ENCODE measurements at places on chromosomes 5 and 9.

GRCh38 chr9:112005939-112006338 lies 109.3 kb downstream of the UGCG start:
- no peak for DNase-seq

GRCh38 chr9:20884985-20885593 lies 146.4 kb downstream of the HACD4 start:
- peak; percentile 78 for DNase-seq

GRCh38 chr9:5062631-5063030 lies 77.6 kb downstream of the JAK2 start:
- no peak for DNase-seq

GRCh38 chr5:43065387-43065947 lies 25.3 kb upstream of the ANXA2R start:
- no peak for DNase-seq

DNA sequence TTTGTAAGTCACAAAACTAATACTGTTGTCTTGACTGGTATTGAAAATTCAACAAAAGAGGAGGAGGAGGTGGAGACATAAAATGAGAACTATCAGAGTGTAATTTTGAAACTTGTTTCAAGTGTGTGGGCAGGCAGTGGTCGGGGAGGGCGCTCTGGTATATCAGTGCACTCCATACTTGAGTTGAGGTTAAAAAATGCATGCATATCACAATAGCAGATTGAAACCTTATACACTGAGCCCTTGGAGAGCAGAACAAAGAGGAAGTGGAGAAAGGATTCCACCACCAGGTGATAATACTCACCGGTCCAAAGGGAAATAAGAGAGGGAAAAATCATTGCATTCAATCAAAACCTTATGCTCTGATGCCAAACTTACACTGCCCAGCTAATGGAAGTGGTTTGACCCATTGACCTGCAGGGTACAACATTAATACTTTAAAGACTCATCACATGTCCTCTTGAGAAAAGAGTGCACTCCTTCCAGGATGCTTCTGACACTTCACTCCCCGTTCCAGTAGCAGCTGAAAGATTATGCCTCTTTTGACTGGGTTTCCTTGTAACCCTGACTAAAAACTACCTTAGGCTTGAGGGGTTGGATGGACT lies 79.5 kb upstream of the FAM169A start:
- peak; percentile 51 for DNase-seq

- no peak for DNase-seq
Observed at GRCh38 chr5:168781941-168782571, 202.9 kb upstream of the PANK3 start.

DNA sequence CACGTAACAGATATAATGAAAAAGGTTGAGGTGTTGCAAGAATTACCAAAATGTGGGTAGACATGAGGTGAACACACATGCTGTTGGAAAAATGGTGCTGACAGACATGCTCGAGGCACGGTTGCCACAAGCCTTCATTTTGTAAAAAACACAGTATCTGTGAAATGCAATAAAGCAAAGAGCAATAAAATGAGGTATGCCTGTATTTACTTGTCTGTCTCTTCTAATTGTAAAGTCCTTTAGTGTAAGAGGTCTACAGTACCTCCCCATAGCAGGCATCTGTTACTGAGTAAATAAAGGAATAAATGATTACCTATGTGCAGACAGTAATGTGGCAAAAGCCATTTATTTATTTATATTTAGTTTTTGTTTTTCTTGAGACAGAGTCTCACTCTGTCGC lies 3.0 kb upstream of the CAST start:
- no peak for DNase-seq

DNA sequence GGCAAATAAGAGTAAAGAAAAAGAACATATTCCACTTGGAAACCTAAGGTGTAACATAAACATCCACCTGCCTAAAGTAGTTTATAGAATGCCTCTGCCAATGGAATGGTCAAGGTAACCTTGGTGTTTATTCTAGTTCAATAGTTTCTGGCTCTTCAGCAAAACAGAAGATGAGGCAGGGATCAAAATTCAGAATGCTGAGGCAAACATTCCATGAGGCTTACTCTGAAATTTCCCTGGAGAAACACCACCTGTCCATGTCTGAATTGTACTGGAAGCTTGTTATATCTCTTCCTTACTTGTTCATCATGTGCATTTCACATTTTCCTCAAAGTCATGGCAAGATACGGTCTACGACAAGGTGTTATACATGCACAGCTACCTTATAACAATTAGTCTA lies 1862.4 kb upstream of the ACO1 start:
- no peak for DNase-seq

DNA sequence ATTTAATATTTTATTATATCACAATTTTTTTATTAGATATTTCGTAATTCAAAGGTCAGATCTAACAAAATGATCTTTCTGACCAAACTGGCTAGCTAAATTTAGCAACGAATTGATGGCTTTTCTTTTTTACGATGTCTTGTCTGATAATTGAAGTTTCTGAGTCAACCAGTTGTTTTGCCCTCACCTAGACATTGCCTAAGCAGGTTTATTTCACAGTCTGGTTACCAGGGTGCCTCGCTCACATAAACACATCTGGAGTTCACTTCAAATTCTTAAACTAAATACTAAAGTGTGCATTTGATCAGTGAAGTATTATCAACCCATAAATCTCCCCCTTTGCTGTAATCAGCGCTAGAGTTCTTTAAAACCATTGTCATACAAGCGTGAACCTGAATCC lies 448.3 kb downstream of the TLE4 start:
- no peak for DNase-seq

GRCh38 chr5:84480873-84481637 lies 96.4 kb upstream of the EDIL3 start:
- no peak for DNase-seq

DNA sequence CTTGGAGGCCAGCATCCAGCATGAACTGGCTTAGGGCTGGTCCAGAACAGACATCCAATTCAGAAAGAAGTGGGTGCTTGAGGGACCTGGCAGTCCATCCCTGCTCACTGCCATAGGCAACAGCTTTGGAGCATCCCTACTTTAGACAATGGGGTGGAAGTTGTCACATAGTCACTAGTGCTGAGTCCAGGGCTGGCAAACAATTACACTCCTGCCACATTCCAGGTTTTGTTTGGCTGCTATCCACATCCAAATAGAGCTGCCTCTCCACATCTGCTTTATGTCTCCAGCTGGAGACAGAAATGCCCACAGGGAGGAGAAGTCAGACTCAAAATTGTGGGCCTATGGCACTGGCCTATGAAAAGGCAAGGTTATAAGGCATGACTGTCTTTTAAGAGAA lies 7.0 kb downstream of the FSTL4 start:
- no peak for DNase-seq

- DNase-seq = no peak
Observed at GRCh38 chr5:73962801-73963425, 336.9 kb downstream of the ARHGEF28 start.

DNA sequence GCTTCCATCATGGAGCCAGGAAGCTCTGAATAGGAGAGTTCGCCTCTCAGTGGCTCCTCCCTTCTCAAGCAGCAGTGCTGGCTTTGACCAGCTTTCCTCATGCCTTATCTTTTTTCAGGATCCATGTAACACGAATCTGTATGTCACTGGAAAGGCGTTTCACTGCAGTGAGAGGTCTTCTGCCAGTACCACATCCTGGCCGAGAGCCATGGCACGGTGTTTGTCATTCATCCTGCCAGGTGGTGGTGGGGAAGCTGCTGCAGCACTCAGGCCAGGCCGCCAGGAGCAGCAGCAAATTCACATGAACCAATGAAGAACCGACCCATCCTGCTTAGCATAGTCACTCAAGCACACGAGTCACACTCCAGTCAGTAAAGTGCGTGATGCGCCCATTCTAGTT lies 179.0 kb downstream of the FANCC start:
- no peak for DNase-seq

GRCh38 chr5:74056107-74056788 lies 430.3 kb downstream of the ARHGEF28 start:
- DNase-seq = no peak

- DNase-seq = no peak
Observed at GRCh38 chr5:172881691-172882370, 47.8 kb downstream of the ERGIC1 start.

DNA sequence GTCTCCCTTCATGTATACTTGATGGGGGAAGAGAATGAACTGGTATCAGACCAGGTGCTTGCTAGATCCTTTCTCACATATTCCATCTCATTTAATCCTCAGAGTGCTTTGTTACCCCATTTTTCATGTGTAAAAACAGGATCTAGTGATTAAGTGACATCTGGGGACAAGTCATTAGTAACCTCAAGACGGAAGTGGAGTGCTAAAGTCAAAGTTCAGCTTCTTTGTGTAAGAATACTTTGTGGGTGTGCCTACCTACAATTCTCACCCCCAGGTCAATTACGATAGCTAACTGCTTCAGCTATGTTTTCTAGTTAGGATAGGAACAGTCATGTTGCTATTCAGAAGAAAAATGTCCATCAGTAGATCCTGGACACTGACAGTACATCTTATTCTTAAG lies 3.1 kb upstream of the FAM120AOS start:
- DNase-seq = no peak

DNA sequence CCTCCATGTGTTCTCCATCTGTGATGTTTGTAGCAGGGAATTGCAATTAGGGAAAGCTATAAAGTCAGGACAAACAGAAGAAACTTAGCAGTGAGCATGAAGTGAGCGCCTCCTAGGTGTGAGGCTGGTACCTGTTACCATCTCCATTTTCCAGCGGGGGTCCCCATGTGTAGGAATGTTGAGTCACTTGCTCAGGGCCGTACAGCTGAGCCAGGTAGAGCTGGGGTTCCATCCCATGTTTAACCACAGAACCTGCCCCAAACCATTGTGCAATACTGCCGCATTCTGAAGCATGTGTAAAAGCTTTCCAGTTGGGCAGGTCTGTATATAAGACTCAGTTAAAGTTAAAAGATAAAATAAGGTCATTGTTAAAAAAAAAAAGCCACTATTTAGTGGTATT lies 62.7 kb downstream of the NDFIP1 start:
- no peak for DNase-seq

DNA sequence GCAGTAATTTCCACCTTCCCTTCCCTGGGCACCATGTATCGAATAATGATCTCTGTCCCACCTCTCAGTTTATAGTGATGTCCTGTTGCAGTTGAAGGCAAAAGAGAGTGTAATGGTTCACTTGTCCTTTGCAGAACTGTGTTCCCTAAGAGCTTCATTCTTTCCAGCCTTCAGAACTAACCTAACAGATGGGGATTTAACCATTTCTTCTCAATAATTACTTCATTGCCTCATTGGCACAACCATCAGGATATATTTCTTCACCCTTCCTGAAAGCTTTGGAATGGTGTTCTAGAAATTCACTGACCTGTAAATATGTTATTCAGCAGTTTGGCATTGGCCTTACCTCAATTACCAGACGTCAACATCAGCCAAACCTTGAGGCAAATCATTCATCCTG lies 83.9 kb upstream of the PRRC1 start:
- DNase-seq = no peak

- DNase-seq = no peak
Observed at GRCh38 chr5:165119175-165119574, 1613.8 kb downstream of the MAT2B start.

- no peak for DNase-seq
Observed at GRCh38 chr5:110807169-110807568, 68.4 kb downstream of the SLC25A46 start.

DNA sequence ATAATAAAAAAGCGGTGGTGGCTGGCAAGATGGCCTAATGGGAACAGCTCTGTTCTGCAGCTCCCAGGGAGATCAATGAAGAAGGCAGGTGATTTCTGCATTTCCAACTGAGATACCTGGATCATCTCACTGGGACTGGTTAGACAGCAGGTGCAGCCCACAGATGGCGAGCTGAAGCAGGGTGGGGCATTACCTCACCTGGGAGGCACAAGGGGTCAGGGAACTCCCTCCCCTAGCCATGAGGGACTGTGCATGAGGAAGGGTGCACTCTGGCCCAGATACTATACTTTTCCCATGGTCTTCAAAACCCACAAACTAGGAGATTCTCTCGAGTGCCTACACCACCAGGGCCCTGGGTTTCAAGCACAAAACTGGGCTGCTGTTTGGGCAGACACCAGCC lies 45.6 kb upstream of the PTGER4 start:
- DNase-seq = no peak

DNA sequence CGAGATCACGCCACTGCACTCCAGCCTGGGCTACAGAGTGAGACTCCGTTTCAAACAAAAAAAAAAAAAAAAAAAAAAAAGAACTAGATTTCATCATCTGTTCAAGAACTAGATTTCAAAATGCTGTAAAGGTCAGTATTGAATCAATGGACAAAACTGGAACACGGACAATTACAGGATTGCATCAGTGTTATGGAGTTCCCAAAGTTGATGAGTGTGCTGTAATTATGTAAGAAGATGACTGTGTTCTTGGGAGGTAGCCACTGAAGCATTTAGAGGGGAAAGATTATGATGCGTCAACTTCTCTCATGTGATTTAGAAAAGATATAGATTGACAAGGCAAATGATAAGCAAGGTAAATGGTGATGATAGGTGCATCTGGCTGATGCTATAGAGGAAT lies 6.5 kb downstream of the FAM240B start:
- DNase-seq = no peak

- DNase-seq = no peak
Observed at GRCh38 chr9:126234681-126235335, 91.8 kb upstream of the MVB12B start.

GRCh38 chr5:140469259-140469658 lies 67.6 kb downstream of the ANKHD1 start:
- DNase-seq = no peak

DNA sequence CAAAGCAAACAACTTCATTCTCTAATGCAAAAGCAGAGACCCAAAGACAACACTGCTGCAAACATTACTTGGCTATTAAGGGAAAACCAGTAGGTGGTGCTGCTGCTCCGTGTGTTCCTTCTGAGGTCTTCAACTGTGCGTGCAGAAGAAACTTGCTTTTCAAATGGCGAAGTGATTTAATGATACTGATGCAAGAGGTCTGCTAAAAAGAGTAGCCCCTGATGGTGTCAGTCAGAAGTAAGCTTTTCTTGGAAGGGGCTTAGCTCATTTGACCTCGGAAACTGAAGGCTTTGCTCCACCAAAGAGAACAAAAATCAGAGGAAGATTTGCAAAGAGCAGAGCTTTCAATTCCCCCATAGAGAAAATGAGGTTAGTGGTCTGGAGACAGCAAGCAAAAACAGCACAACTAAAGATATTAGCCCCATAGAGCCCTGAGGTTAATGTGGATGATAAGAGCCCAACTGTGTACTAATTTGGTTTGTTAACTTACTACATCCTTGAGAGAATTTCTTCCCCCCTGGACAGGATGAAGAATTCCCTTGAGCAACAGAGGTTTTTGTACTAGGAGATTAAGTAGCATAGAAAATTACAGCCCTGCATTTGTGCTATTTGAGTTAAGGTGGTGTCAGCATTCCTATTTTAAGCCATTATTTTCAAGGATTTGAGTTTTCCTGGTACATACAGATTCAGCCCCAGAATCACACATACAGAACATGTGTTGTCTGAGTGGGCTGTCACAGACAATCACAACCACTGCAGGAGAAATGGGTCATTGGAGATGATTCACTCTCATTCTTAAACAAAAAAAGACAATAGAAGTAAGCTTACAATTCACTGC lies 153.2 kb upstream of the C9orf72 start:
- peak; percentile 75 for DNase-seq

- peak; percentile 55 for DNase-seq
Observed at GRCh38 chr5:159965031-159965837, 43.7 kb upstream of the TTC1 start.

Data from activated naive CD4-positive, alpha-beta T cell treated with anti-CD3 and anti-CD28 coated beads for 36 hours (primary cell).